ENCODE measurements at places on chromosomes 12 and 14.

- no peak for DNase-seq
Measured at GRCh38 chr12:63155375-63155774, 4.4 kb upstream of the AVPR1A start.

GRCh38 chr14:104106471-104106991 is 21.0 kb downstream of the ASPG start:
- no peak for DNase-seq

GRCh38 chr14:74161526-74162158 is 76.9 kb downstream of the LIN52 start:
- no peak for DNase-seq

GRCh38 chr12:113347107-113347506 is 11.3 kb upstream of the PLBD2 start:
- no peak for DNase-seq

- no peak for DNase-seq
Measured at GRCh38 chr12:89484470-89484869, 40.1 kb downstream of the GALNT4 start.

- DNase-seq = no peak
Measured at GRCh38 chr12:132393245-132393795, 63.9 kb upstream of the GALNT9 start.

GRCh38 chr12:115383668-115384067 is 699.7 kb upstream of the TBX3 start:
- DNase-seq = no peak

DNA sequence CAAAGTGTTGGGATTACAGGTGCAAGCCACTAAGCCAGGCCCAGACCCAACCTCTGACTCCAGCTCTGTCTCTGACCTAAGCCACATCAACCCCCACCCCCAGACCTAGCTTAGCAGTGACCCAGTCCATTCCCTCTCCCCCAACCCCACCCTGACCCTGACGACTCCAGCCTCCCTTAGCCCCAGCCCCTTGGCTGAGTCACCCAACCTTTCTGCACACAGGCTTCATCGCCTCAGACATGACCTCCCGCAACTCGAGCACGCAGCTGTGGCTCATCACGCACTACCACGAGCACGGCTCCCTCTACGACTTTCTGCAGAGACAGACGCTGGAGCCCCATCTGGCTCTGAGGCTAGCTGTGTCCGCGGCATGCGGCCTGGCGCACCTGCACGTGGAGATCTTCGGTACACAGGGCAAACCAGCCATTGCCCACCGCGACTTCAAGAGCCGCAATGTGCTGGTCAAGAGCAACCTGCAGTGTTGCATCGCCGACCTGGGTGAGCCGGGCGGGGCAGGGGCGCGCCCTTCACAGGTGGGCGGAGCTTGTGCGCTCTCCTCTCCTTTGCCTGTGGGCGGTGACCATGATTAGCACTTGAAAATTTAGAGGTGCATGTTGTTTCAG is 7.8 kb downstream of the ACVRL1 start:
- no peak for DNase-seq

DNA sequence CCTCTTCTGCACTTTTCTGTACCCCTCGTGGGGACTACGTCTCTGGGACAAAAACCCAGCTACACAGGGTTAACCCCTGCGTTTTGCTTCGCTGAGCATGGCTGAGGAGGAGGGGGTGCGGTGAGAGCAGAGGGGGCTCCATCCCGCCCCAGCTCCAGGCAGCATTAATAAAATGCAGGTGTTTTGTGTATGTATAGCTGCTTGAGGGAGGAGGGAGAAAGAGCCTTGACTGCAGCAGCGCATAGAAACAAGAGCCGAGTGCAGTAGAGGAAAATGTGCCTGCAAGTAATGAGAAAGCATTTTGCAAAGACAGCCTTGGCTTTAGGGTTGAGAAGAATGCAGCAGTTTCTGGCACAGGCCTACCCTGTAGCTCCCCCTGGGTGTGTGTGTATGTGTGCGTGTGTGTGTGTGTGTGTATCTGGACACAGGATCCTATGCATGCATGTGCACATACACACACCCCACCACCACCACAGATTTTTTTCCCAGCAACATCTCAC is 103.9 kb downstream of the ZFP36L1 start:
- DNase-seq = no peak

DNA sequence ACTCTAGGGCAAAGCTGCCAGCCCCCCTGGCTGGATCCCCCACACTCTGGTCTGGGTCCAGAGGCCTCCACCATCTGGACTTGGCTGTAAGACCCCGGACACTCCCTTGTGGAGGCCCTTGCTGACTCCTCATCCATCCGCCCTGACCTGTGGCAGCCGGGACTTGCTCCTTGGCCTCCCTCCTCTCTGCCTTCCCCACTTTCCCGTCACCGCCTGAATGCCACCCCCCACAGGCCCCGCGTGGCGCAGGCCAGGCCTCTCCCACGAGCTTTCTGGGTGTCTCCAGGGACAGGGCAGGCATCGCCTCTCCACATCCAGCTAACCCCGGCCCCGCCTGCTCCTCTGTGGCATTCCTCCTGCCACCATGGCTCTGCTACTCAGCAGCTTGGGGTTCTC is 14.1 kb downstream of the JAG2 start:
- DNase-seq = no peak

GRCh38 chr12:130508318-130508717 is 170.6 kb downstream of the PIWIL1 start:
- no peak for DNase-seq

- no peak for DNase-seq
Measured at GRCh38 chr12:81168445-81168844, 90.6 kb downstream of the ACSS3 start.

DNA sequence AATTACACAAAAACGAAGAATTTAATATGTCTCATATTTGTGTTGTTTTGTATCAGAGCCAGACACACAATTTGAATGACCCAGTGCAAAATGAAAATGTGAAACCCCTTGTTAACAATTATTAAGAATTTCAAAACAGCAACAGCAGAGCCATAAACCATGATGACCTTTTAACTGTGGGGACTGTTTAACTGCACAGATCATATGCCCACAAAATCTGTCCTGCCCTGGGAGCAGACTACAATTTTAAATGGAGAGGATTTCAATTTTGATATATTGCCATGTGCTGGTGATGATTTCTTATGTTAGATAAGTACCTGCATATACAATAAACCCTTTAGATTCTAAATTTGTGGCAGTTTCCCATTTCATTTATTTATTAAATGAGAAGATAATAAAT is 455.5 kb upstream of the MGAT4C start:
- DNase-seq = no peak

- DNase-seq = no peak
Measured at GRCh38 chr12:4649358-4649661, 396 bp downstream of the NDUFA9 start.

GRCh38 chr14:50676814-50677516 is 8.9 kb upstream of the SAV1 start:
- no peak for DNase-seq

GRCh38 chr12:65106948-65107347 is 14.2 kb downstream of the WIF1 start:
- DNase-seq = no peak

Data from stimulated activated CD8-positive, alpha-beta memory T cell treated with anti-CD3 and anti-CD28 coated beads, Interleukin-4, amount 100 ng/mL, for 1 hour (primary cell).